ENCODE measurements at places on chromosomes 5 and 9. TPM values are rescaled to one million over a fixed set of nuclear protein-coding genes. Genes with fewer than 3 reads are reported as not detected.

DNA sequence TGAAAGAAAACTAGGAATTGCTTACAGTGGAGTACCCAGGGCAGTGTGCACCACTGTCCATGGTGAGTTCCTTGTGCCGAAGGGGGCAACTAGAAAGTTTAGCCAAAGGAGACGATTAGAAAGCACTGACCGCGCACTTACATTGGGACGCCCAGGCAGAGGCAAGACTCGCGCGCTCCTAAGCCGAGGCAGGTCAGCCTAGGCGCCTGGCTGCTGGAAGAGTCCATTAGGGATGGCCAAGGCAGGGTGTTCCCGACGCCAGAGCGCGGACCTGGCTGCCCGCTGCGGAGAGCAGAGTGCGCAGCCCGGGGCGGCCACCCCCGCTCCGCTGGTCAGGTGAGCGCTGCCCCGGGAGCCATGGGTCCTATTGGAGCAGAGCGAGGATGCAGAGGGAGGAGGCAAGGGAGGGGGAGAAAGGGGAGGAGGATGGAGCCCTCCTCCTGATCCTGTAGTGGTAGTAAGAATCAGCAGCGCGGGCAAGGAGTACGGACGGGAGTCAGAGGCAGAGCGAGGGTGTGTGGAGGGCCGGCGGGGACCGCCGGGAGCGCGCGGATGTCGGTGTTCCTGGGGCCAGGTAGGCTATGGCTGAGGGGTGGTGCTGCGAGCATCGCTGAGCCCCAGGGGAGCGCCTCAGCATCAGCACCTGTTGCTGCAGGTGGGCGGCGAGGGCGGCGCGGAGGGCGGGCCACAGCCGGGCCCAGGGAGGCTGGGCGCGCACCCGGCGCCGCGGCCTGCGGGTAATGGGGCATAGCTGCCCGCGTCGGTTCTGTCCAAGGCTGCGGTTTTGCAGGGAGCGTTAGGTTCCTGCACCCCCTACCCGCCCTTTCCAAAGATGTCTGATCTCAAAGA, at the start of gene ADGRV1:
TSS of gene ADGRV1 (plus strand) at position 454 of the 849 bp plus-strand sequence. CDS start at position 553, 99 bp downstream.
- DNase-seq: peak; percentile 93

DNA sequence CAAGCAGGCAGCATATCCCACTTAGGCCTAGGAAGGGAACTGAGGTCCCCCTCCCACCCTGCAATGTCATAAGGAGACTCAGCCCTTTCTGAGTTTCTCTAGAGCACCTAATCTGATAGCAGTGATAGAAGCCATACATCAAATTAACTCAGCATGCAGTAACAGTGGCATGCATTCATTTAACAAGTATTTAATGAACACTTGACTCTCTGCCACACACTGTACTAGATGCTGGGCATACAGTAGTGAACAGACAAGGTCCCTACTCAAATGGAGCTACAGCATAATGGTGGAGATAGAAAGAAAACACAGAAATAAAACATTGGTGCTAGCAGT, 58.6 kb downstream of the SLC22A5 start:
- no peak for DNase-seq

DNA sequence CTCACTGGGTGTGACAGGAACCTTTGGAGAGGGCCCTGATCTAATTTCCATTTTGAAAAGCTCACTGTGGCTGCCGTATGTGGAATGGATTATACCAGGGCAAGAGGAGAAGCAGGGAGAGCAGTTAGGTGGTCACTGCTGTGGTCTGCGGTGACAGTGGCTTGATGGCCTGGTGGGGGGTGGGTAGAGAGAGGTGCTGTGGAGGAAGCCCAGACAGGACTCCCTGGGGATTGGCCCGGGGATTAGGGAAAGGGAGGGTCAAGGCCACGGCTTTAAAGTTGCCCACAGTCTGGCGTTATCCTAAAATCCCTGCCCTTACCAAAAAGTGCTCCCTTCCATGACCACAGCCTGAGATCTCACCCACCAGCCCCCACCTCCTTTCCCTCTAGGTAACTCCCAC, 4.7 kb downstream of the B4GALT7 start:
- no peak for DNase-seq

DNA sequence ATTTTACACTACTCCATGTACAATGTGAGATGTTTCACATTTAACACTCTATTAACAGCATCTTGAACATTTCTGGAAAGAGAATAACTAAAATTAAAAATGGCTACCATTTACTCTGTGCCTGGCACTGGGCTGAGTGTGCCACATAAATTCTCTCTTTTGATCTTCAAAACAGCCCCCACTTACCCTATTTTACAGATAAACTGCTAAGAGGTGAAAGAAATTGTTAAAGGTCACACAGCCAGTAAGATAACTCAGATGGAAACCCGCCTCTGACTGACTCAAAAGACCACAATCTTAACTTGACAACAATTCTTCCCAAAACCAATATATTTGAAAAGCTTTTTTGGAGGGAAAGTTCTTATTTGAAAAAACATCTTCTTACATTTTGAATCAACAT, 97.3 kb downstream of the MAPKAP1 start:
- DNase-seq: no peak

DNA sequence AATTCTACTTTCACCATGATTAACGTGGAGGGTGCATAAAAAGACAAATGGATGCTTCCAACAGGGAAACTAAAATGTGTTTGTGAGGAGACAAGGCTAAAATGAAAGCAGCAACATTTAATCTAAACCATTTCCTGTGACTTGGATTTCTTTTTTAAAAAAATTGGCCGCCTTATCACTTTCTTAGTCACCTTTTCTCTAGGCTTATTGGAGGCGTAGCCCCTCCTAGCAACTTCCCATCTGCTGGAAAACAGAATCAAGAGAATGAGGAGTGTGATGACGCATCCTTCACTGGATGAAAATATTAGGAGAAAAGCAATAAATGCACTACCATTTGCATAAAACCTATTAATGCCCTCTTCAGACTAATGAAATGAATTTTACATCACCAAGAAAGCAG, 791 bp upstream of the GPR150 start:
- DNase-seq: no peak

GRCh38 chr5:28234356-28234968, 1196.1 kb upstream of the CDH9 start:
- DNase-seq: peak; percentile 35

- DNase-seq: no peak
Observed at GRCh38 chr9:124128568-124129166, 117.1 kb downstream of the LHX2 start.

GRCh38 chr5:112239996-112240395, 179.1 kb downstream of the EPB41L4A start:
- no peak for DNase-seq

TSTD2 gene
- 18.0 TPM for total RNA-seq

CCDC152 gene
- 0.33 TPM for total RNA-seq

DNA sequence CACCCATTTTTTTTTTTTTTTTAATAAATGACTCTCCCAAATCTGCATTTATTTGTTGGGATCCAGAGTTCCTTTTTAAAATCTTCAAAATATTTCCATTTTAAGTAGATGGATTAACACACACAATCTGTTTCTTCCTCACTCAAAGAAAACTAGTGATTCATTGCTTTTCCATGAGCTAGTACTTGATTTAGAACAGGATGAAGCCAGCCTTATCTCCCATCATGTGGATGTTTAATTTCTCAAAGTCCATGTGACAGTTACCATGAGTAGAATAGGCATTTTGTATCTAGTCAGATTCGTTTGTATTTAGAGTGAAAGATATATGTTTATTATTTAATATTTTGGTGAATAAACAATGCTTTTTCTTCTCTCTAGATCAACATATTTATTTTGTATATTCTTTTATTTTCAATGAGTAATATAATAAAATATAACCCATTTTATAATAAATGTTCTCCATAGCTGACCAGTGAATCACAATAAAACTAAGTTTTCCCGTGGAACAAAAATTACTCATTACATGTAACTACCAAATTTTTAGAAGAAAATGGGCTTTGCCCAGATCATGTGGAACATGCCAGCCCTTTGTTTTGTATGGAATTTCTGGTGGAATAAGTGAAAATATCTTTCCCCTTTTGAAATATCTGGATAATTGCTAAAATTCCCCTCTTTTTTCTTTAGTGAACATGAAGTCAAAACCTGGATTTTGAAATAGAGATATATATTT, 54.9 kb upstream of the RPS23 start:
- DNase-seq: no peak

DNA sequence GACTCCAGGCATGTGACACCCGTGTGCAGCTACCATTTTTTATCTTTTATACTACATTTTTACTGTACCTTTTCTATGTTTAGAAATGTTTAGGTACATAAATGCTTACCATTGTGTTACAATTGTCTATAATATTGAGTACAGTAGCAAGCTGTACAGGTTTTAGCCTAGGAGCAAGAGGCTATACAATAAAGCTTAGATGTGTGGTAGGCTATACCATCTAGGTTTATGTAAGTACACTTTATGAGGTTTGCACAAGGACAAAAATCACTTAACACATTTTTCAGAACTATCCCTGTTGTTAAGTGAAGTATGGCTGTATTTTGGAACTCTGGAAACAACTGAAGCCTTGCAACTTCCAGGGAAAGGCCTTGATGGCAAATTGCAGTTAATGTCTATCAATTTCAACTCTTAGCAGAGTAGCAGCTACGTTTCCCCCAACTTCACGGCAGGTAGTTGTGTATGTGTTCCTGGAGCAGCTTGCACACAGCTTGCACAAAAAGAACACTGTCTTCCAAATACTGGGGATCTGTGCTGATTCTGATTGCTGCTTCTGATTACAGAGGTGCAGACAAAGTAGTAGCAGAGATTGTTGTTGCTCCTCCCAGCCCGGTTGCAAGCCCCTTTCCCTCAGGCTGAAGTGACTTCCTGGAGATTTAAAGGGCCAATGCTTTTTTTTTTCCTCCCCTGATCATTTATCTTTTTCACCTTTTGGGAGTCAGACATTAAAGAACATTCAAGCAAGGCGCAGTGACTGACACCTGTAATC, 30.0 kb downstream of the SIL1 start:
- no peak for DNase-seq

- DNase-seq: no peak
Observed at GRCh38 chr9:126459965-126460843, 133.6 kb downstream of the MVB12B start.

- DNase-seq: no peak
Observed at GRCh38 chr9:97413462-97413861, 1.6 kb downstream of the TDRD7 start.

DNA sequence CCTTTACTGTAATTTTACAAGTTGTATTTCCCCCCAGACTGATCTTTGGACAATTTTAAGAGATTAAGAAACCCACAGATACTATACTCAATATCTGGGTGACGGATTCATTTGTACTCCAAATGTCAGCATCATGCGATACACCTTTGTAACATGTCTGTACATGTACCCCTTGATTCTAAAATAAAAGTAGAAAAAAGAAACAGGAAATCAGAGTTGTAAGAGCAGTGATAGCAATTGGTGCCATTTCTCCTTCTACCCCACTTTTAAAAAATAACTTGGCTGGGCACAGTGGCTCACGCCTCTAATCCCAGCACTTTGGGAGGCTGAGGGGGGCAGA, 116.9 kb downstream of the FGF1 start:
- DNase-seq: peak; percentile 59

Data from mammary epithelial cell (primary cell).